ENCODE measurements at places on chromosomes 4 and X.

- DNase-seq, result no peak
Observed at GRCh38 chrX:17595456-17596035, 141.7 kb upstream of the SCML1 start.

GRCh38 chr4:153585026-153585425 lies 99.1 kb upstream of the TLR2 start:
- DNase-seq, result no peak

DNA sequence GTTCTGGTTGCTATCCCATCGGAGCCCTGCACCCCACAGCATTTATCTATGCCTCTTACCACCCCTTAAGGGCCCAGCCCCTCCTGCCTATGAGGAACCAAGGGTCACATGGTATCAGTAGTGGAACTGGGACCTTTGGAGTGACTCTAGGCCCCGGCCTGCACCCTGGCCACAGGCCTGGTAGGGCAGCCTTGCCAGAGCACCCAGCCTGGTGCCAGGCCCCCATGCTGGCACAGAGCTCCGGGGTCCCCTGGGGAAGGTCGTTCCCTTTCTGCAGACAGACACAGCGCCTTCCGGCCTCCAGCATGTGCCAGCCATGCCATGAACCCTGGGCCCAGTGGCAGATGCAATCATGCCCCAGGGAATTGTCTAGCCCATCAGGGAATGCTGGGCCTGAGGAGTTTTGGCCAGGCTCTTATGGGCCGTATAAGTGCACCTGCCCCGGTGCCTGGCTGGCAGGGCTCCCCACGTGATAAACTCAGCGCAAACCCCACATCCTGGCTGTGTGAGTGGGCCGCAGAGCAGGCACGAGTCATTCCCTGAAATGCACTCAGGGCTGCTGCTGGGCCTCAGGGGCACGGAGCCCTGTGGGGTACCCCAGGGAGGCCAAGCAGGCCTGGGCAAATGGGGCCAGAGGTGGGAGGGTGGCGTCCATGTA lies 19.8 kb upstream of the ADD1 start:
- no peak for DNase-seq

DNA sequence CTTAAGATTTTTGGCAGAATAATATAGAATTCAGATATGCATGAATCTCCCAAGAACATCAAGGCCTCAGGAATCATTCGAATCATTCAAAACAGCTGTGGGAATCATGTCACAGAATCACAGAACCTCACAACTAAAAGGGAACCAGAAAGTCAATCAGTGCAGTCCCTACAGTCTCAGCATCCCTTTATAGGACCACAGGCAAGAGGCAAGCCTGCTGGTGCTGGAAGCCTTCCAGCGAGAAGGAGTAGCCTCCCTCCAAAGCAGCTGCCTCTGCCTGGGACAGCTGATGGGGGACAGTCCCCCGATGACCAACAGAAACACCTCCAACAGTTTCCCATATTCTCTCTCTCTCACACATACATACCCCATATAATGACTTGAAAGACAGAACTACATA lies 20.7 kb downstream of the QDPR start:
- no peak for DNase-seq

- no peak for DNase-seq
Observed at GRCh38 chr4:121139533-121140222, 24.4 kb downstream of the TNIP3 start.

DNA sequence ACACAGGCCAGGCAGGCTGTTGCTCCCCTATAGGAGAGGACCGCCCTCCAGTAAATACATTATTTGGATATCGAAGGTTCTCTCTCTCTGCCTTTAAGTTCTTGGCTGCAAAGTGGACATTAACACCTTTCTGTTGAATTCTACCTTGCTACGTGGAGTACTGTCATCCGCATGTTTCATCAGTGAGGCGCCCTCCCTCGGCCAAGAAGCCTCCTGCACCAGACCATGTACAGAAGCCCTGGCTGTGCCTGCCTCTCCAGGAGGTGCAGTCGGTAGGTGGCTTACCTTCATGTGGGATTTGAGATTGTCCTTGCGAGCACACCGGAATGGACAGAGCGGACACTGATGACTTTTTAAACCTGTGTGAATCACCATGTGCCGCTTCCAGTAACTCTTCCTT lies 46.7 kb downstream of the ZNF827 start:
- DNase-seq, result no peak

Data from brain pericyte (primary cell).